ENCODE measurements at places on chromosomes 6 and 20. TPM values are rescaled to one million over a fixed set of nuclear protein-coding genes. Genes with fewer than 3 reads are reported as not detected.
A peak's percentile ranks its signal among the peaks of the same experiment; 100 is the strongest.

GRCh38 chr6:62904687-62905086 lies 306.6 kb upstream of the FKBP1C start:
- DNase-seq = no peak

DNA sequence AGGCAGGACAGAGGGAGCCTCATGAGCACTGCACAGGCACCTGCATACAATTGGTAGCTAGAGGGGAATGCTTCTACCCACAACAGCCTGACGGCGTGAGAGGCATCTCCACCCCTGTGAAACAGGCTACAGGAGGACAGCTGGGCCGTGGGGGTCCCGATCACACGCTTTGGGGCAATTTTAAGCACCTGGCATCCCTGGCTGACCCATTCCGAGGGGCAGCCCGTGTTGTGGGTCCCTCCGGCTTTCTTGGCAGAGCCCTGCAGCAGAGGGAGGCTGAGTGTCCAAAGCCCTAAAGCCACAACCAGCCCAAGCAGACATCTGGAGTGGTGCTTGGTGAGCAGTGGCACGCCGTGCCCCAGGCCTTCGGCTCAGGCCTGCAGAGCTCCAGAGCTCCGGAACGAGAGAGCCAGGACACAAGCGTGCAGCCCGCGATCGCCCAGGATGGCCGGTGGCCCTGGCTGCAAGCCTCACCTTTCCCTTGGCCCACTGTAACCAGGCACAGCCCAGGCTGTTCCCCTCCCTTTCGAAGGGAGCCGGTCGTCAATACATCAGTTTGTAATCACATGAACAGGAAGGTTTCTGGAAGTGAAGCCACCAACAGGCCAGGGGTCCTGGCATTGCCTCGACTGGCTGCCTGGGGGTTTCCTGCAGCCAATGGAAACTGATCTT lies 81.4 kb downstream of the DLL1 start:
- DNase-seq = no peak

DNA sequence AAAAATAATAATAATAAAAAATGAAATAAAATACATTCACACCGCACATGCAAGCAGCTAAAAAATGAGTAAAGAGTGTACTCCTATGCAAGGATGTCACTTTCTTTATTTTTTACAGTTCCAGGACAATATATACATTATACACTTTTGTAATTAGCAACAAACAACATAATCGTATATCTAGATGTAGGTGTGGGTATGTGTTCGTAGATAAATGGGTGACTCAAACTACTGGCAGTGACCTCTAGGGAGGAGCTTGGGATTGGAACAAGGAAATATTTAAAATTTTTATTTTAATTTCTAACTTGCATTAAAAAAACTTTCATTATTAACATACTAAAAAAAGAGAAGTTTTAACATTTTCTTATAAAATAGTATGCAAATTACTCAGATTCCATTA lies 86.1 kb upstream of the MYLIP start:
- DNase-seq = no peak

DNA sequence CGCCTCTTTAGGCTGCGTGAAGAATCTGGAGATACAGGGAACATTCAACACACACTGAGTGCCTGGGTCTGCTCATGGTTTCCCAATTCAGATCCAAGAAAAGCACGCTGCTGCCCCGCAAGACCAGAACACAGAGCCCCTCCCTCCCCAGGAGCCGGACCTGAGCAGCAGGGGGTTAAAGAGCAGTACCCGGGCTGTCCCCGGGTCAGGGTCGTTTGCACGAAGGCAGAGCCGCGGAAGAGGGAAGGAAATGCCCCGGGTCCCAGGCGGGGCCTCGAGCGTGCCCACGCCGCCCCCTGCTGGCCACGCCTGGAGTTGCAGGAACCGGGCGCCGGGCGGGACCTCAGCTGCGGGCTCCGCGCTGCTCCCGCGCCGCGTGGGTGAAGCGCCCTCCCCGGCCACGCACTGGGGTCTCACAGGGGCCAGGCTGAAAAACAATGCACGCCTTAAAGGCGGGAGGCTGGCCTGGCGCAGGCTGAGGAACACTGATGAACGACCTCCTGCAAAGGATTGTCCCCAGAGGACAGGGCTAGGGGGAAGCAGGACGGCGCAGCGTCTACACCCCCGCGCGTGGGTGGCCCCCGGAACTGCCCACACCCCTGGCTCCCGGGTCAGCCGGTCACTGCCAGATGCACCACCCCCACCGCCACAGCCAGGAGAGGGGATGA lies 48.9 kb downstream of the ANKRD60 start:
- peak; percentile 50 for DNase-seq

- peak; percentile 56 for DNase-seq
Observed at GRCh38 chr6:6466967-6467761, 121.4 kb upstream of the LY86 start.

WFDC2 gene
- not detected for total RNA-seq

PLAGL1 gene
- total RNA-seq = 9.2 TPM

Measured in LHCN-M2 (cell line).